ENCODE measurements at places on chromosomes 7 and 10.

GRCh38 chr10:36468620-36469019, 656.8 kb upstream of the ANKRD30A start:
- no peak for DNase-seq

DNA sequence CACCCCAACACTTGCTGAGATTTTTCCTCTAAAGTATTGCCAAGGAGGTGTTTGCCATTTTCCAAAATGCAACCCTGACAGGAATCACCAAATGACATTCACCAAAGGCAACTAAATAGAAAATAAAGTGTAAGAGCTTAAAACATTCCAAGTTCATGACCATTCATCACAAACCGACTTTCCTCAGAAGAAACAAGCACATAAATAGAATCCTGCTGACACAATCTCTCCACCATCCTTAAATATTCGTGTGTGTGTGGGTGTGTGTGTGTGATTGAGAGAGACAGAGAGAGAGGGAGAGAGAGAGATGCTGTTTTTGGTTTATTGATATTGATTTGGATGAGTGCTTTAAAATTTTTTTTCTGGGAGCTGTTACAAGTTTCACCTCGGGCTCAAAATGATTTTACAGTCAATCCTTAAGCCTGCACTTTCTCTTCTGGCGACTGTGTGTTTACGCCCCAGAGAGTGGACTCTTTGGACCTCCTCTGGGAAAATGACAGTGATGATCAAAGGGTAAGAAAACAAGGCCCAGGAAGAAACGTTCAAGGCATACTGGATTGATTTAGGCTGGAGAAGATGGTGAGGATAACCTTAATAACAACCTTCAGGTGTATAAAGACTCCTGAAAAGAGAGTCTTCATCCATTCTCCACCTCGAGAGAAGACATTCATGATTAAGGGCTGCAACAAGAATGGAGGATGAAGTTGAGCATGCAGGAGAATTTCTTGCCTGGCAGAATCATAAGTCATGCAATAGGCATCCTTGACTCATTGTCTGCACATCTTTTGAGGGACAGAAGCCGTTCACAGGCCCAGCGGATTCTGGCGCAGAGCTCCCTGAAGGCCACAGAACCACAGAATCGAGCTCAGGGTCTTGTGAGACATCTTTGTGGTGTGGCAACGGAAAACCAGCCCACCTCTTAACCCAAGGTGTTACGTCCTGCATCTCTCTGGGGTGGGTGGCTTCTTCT, 104.4 kb upstream of the FGFR2 start:
- peak; percentile 22 for DNase-seq

DNA sequence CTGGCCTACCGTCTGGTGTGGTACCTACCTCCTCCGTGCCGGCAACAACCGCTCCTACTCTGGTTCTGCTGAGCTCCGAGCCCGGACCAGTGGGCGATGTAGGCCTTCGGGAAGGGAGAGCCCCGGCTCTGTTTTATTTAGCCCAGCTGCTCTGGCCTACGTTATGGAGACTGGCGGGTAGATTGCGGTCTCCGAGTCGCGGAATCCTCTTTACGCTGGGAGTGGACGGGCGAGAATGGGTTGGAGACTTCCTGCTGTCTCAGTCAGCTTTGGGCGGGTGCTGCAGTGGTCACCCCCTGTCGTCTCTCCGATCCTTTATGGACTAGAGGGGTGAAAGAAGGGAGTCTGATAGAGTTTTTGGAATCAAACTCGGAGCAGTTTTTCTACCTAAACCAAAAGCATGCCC, 406 bp downstream of the CBLL1 start:
- DNase-seq, result no peak

- no peak for DNase-seq
Observed at GRCh38 chr10:62912086-62912485, 95.9 kb upstream of the EGR2 start.

DNA sequence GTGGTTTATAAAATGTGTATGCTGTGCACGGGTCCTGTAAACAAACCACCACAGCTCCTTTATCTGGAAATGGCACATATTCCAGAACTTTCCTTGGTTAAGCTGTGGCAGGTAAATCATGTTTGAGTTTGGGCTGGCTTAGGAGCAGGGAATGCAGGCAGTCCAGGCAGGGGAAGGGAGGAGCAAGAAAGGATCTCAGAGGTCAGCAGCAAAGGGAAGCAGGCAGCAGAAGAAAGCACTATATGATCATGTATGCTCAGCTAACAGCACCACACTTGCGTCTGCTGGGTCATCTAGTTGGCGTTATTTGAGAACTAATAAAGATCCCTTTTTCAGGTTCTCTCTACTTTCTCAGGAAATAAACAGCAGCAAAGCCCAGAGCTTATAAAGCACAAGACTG, 7.8 kb downstream of the ICA1 start:
- DNase-seq, result no peak

GRCh38 chr7:19023477-19023876, 94.0 kb downstream of the TWIST1 start:
- no peak for DNase-seq

Data from 8988T (cell line).